ENCODE measurements at places on chromosomes 7 and 10. TPM values are rescaled to one million over a fixed set of nuclear protein-coding genes. Genes with fewer than 3 reads are reported as not detected.
A peak's percentile ranks its signal among the peaks of the same experiment; 100 is the strongest.

FAS gene
- polyA plus RNA-seq, result 5.0 TPM

ALOX5 gene
- 1.2 TPM for polyA plus RNA-seq

ITPRID1 gene
- not detected for polyA plus RNA-seq

LLCFC1 gene
- 0.69 TPM for polyA plus RNA-seq

DNA sequence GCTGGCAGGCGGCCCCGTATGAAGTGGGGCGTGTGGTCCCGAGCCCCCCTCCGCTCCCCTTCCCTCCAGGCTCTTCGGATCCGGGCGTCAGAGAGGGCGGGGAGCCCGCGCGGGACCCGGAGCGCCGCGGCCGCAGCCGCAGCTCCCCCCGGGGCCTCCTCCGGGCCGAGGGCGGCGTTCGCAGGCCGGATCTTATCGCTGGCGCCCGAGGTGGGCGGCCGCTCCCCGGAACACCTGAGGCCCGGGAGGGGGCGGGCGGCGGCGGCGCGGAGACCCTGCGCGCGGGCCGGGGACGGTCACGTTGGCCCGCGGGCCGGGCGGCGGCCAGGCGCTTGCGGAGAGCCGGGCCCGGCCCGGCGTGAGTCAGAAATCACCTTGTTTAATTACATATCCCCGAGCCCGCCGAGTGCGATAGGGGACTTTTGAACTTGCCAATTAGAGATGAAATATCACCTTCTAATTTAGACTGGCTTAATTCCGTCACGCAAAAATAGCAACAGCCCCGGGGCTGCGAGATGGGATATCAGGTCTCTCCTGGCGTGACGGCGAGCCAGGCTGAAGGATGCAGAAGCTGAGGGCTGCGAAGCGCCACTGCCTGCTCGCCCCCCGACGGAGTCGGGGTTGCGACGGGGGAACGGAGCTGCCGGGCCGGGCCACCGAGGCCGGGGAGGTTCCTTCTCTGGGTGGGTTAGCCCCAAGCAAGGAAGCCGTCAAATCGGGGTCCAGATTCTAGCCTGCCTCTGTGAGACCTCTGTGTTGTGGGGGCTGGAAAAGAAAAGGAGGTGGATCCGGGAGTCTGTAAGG lies 43.4 kb downstream of the LDB3 start:
- DNase-seq, result peak; percentile 67

DNA sequence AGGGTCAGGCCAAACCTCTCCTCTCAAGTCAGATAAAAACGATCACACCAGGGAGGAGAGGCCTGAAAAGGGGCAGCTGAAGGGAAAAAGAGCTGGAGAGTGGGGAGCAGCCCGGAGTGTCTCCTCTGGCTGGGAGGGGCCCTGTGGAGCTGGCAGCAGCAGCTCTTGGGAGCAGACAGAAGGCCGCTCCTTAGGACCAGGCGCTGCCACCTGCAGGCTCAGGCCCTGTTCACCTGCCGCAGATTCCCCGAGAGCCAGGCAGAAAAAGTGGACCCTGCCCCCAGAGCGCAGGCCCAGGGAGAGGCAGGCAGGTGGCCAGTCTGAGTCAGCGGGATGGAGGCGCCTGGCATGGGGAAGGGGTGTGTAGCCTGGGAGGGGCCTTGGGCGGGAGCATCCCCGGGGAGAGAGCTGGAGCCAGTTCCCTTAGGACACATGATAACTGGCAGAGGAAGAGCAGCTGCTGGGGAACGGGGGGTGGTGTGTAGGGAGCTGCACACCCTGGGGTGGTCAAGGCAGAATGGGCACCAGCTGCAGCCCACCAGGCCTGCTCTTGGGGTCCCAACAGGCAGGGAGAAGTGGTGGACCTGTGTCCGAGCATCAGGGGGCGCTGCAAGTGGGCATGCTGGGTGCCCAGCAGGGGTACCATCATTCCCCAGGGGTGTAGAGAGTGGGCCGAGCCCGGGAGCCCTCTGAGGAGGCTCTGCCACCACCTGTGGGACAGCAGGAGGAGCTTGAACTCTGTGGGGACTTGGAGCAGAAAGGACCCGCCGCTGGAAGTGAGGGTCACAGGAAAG lies 177.2 kb upstream of the RHEB start:
- no peak for DNase-seq

DNA sequence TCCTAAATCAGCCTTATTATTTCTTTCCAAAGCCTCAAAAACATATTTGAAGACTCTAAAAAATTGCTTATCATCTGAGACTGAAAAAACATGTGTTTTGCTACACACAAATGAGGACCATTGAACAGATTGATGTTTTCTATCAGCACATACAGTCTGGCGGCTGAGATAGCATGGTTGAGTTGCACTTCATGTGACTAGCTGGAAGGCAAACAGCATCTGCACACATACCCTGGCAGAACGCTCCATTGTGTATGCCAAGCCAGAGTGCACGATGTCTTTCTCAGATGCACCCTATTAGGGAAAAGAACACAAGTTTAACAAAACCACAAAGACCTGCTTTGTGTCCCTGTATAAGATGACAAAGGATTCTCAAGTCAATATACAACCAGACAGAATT lies 33.0 kb downstream of the FAM25A start:
- DNase-seq, result peak; percentile 40

GRCh38 chr7:84043661-84044191 lies 150.9 kb downstream of the SEMA3A start:
- DNase-seq, result no peak

- no peak for DNase-seq
Measured at GRCh38 chr7:69411018-69411417, 187.3 kb upstream of the AUTS2 start.

- no peak for DNase-seq
Measured at GRCh38 chr7:116583653-116584052, 58.8 kb downstream of the CAV1 start.
